ENCODE measurements at places on chromosomes 3 and 15. TPM values are rescaled to one million over a fixed set of nuclear protein-coding genes. Genes with fewer than 3 reads are reported as not detected.

- no peaks in the 10 kb centered on the region for H3K27me3 ChIP-seq
- no peaks in the 10 kb centered on the region for H3K36me3 ChIP-seq
- H3K27ac ChIP-seq = no peak overlapping the region
- DNase-seq = no peak
Observed at GRCh38 chr3:175913286-175913685, 1054.2 kb downstream of the NAALADL2 start.

DNA sequence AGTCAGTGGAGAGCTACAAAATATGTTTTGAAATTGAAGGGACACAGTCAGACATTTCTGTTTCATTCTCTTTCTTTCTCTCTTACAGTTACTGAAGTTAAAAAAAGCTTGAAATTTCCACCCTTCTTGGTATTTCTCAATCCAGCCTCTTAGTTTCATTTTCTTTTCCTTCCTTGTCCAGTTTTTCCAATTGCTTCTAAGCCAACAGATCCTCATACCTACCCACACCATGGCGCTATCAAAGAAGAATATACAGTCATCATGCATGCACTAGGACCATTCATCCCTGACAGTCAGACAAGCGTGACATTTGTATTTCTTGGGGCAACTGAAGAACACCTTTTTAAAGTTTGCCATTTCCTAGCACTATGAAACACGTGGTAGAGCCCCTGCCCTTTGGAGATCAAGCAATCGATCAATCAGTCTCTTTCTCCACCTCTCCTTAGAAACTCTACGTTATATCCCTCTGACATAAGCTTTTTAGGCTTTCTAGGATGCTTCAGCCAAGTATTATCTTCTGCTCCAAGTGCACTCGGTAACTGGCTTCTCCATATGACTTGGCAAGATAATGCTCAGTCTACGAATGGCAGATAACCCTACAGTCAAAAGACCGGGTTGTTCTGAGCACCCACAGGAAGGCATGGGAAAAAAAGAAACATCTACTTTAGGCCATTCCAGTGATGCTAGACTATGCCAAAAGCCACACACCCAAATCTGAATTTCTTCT is 65.4 kb downstream of the FBN1 start:
- DNase-seq = no peak
- no peaks in the 10 kb centered on the region for H3K4me1 ChIP-seq
- H3K27ac ChIP-seq = no peak overlapping the region
- H3K27me3 ChIP-seq = no peaks in the 10 kb centered on the region

TRANK1 gene
- 0.67 TPM for total RNA-seq

PRICKLE2 gene
- 0.07 TPM for total RNA-seq

- H3K4me1 ChIP-seq = no peaks in the 10 kb centered on the region
- H3K27ac ChIP-seq = no peak overlapping the region
- H3K36me3 ChIP-seq = no peaks in the 10 kb centered on the region
- no peak overlapping the region for H3K4me3 ChIP-seq
- H3K27me3 ChIP-seq = no peaks in the 10 kb centered on the region
Observed at GRCh38 chr3:62238003-62238402, 135.3 kb downstream of the FEZF2 start.

ADGRG7 gene
- not detected for total RNA-seq

DUOXA2 gene
- not detected for total RNA-seq
